Motor neuron (in vitro differentiated cells): ENCODE measurements at places on chromosomes 2 and 18.

DNA sequence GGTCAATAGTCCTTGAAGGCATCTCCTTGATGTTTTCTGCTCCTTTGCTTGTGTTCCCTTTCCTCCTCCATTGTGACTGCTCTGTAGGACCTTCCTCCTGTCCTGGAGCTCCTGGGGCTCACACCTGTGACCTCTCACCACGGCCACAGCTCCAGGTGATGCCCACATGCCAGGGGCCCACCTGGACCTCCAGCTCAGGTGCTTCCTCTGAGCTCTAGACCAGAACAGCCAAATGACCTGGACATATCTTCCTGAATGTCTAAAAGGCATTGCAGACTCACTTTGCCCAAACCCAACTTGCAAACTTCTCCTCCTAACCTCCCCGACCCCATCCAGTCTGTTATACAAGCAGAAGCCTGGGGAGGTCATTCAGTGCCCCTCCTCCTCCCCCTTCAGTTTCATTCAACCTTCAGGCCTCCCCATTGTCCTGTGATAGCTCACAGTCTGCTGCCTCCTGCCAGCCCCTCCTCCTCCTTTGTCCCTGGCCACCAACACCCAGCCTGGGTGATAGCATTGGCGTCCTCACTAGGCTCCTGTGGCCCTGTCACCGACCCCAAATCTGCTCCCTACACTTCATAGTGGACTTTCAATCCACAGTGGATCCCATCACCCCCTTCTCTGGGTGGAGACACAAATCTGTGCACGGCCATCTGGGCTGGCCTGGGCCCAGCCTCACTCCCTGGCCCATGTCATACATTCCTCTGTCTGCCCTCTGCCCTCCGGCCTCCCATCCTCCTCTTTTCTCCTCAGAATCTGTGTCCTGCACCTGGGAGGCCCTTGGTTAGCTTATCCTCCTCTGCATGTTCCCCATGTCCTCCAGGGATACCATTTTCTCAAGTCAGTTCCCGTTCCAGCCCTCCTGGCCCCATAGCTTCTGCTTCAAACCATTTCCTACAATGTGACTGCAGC lies 310.4 kb upstream of the HDAC4 start:
- no peak for ATAC-seq

DNA sequence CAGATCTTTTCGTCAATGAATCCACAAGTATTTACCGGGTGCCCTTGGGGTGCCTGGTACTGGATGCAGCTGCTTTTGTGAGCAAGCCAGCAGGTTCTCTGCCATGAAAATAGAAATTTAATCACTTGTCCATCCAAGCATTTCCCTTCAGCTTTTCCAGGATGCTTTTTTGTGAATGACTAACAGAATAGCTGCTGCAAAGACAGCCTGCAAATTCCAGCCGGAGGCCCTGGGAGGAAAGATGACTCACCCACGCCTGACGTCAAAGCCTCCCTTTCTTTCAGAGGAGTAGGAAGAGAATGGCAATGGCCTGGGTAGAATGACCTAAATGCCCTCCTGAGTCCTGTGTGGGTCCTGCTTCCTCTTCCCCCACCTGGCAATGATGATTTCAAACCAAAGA lies 111.9 kb downstream of the AP1S3 start:
- ATAC-seq, result peak; percentile 99

DNA sequence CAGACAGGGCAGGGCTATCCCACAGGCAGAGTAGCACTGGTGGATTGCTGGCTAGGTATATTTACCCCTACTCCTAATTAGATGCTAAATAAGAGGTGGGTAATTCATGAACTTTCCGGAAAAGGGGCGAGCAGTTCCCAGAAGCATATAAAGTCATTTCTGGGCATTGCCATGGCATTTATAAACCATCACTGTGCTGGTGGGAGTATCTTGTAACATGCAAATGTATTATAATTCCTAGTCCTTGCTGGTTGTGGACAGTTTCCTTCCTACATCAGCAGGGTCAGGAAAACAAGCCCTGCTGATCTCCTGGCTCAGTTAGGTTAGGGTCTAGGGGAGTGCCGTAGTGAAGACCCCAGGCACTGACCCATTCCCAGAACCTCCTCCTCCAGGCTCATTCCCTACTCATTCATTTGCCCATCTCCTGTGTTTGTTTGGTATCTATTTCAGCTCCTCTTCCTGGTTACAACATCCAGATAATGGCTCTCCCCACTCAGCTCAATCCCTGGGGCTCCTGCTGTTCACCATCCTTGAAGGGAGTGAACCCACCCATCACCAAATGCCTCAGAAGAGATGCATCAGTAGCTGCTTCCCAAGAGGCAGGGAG lies 282.7 kb downstream of the SRBD1 start:
- ATAC-seq, result no peak

DNA sequence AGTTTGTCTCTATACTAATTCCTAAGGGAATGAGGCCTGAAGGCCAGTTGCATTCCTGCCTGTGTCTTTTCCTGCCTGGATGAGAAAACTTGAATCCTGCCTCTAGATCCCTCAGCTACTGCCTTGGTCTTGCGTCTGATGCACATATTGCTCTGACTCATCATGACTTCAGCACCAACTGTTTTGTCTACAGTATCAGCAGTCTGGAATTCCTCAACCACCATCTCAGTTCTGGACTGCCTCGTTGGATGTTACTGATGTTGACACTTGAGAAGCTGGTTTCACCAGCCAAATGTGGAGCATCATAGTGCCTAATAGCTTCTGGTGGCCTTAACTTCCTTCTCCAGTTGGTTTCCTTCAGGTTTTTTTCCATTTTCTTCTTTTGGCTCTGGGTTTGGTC lies 211.0 kb downstream of the CTNNA2 start:
- peak; percentile 77 for ATAC-seq

DNA sequence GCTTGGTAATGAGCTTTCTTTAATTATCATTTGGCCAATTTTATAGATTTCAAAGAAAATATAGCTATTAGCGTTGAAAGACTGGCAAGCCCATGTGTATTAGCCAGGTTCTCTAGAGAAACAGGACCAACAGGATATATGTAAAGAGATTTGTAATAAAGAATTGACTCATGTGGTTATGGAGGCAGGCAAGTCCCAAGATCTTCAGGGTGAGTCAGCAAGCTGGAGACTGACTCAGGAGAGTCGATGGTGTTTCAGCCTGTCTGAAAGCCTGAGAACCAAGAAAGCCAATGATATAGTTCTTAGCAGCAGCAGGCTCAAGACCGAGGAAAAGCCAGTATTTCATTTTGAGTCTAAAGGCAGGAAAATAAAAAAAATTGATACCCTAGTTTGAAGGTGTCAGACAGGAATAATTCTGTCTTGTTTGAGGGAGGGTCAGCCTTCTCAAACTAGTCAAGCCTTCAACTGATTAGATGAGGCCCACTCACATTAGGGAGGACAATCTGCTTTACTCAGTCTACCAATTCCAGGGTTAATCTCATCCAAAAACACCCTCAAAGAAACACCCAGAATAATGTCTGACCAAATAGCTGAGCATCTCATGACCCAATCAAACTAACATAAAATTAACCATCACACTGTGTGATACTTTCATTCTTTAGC lies 78.3 kb upstream of the CRIM1 start:
- peak; percentile 50 for ATAC-seq

DNA sequence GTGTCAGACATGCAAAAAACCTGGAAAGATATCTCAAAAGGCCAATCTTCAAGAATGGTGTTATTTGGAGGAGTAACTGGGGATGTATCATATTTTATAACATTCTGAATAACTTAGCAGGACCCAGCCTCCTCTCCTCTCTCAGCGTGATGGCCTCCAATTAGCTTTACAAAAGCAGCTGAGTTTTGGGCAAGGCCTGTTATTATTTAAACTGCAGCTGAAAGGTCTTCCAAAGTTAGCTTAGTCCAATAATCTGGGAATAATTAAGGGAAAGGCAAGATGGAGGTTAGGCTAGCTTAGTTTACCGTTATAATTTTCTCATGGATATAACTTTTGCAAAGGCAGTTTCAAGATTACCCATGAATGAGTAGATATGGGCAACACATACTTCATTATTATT lies 32.8 kb upstream of the MPPE1 start:
- no peak for ATAC-seq

GRCh38 chr2:16785149-16785548 lies 119.5 kb upstream of the CYRIA start:
- no peak for ATAC-seq

GRCh38 chr18:77059294-77059916 lies 73.2 kb downstream of the MBP start:
- ATAC-seq, result no peak

DNA sequence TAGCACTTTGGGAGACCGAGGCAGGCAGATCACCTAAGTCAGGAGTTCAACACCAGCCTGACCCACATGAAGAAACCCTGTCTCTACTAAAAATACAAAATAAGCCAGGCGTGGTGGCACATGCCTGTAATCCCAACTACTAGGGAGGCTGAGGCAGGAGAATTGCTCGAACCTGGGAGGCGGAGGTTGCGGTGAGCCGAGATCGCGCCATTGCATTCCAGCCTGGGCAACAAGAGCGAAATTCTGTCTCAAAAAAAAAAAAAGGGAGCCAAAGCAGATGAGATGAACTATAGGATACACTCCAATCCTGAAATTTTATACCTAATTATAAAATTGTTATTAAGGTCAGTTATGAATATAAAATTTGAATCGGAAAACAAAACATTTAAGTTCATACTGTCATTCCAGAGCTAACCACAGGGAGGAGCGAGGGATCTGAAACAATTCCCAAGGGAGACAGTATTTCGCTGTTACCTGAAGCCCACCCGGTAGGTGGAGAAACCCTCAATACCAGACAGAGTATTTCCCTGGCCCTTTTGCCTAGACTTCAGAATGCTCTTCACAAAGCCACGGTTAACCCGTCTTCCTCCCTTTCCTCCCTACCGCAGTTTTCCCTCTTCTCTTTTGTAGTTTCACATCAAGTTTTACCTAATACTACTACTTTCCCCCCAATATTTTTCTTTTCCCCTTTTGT lies 1.4 kb downstream of the PPM1G start:
- ATAC-seq, result no peak
